Nucleus accumbens (tissue), 56 donors: ENCODE measurements at places on chromosomes 4 and X.

DNA sequence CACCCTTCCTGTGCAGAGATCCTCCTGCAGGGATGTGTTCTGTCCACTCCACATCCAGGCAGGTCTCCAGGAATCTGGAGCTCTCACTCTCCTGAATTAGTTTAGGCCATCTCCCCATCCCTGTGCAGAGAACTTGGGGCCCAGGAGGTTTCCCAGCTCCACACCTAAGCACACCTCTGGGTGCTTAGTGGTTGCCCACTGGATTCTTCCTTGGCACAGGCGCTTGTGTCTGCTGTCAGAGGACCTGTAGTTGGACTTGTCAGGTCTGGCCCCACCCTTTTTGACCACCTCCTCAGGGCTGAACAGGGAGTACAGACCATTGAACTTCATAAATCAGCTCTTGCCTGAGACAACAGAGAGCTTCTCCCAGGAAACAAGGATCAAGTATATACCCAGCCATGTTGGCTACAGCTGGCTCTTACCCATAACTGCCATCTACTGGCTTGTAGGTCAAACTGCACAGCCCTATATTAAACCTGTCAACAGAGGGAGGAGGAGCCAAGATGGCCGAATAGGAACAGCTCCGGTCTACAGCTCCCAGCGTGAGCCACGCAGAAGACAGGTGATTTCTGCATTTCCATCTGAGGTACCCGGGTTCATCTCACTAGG, 275.5 kb downstream of the PPARGC1A start:
- no peak for DNase-seq

- DNase-seq, result no peak
These were observed 379.6 kb downstream of the FAM133A start for GRCh38 chrX:94053575-94053974.

- DNase-seq, result no peak
These were observed 51.3 kb upstream of the MAP3K15 start for GRCh38 chrX:19566359-19567222.

DNA sequence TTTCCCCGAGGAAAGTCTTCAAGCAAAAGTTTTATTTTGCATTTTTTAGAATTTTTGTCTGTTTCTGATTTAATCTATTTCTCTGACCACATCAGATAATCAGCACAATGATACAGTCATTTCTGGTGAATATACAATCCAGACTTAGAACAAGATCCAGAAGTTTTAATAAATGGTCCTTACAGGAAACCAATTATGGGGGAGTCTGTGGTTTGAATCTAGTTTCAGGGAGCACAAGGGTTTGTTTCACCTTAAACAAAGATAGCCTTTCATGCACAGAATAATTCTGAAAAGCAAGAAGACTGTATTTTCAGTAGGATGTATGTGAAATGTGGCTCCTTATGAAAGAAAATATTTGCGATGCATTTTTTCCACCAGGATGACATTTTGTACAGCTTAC, 158.5 kb upstream of the ARSJ start:
- no peak for DNase-seq

DNA sequence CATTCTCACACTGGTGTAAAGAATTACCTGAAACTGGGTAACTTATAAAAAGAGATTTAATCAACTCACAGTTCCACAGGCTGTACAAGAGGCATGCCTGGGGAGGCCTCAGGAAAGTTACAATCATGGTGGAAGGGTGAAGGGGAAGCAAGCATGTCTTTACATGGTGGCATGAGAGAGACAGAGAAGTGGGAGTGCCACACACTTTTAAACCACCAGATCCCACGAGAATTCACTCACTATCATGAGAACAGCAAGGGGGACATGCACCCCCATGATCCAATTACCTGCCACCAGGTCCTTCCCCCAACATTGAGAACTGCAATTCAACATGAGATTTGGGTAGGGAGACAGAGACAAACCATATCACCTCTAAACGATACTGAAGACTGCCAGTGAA, 23.0 kb downstream of the EPGN start:
- no peak for DNase-seq

GRCh38 chr4:101274888-101275752, 72.2 kb downstream of the PPP3CA start:
- no peak for DNase-seq

- no peak for DNase-seq
These were observed 47.3 kb downstream of the SLAIN2 start for GRCh38 chr4:48388525-48389154.

GRCh38 chrX:1389993-1390285, 2.0 kb downstream of the SLC25A6 start:
- no peak for DNase-seq

- DNase-seq, result no peak
These were observed 45.1 kb downstream of the STX18 start for GRCh38 chr4:4496592-4497372.

DNA sequence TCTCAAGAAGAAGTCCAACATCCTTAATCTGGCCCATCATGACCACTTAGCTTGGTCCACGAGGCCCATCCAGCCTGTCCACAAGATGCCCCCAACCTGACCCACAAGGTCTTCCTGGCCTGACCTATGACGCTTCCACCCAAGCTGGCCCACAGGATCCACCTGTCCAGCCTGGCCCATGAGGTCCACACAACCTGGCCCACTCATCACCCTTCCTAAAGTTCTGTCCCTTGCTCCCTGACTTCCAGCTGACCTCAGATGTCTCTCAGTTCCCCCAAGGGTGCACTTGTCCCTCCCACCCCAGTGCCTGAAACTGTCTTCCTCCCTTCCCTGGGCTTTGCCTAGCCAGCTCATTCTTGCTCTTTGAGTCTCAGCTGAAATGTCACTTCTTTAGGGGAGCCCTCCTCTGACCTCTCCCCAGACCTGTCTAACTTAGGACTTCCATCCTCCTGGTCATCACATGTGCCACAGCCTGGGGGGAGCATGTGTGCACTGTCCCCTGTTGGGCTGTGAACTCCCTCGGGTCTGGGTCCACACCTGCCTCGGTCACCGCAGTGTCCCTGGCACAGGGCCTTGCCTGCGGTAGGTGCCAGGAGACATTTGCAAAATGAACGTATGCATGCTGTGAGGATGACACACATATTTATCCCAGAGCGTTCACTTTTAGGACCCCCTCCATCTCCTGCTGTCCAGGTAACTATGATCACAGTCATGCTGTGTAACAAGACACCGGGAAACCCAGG, 61.7 kb downstream of the EVC start:
- no peak for DNase-seq

- no peak for DNase-seq
These were observed 77.2 kb downstream of the FHIP1A start for GRCh38 chr4:151486168-151486567.

GRCh38 chr4:47639531-47639930, 154.5 kb downstream of the ATP10D start:
- no peak for DNase-seq
